ENCODE measurements at places on chromosomes 3 and 15.

GRCh38 chr15:61393949-61394348 lies 164.8 kb upstream of the RORA start:
- no peak for DNase-seq

DNA sequence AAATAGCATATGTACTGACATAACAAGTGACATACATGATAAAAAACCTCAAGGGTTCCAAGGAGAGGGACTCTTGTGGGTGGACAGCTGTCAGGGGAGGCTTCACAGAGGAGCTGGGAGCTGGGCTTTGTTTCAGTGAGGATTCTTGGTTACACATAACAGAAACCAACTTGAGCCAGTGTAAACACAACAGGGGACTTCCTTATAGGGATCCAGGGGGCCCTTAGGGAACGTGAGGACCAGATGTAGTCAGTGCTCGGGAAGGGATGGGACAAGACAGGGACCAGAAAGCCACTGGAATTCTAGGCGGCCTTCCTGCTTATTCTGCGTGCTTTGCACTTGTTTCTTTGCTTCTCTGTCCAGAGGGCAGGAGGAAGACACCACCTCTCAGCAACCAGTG lies 34.9 kb downstream of the SNAPC5 start:
- no peak for DNase-seq

- no peak for DNase-seq
Observed at GRCh38 chr3:11566916-11567315, 76.8 kb downstream of the VGLL4 start.

GRCh38 chr3:18301781-18302180 lies 123.4 kb downstream of the SATB1 start:
- DNase-seq: no peak

DNA sequence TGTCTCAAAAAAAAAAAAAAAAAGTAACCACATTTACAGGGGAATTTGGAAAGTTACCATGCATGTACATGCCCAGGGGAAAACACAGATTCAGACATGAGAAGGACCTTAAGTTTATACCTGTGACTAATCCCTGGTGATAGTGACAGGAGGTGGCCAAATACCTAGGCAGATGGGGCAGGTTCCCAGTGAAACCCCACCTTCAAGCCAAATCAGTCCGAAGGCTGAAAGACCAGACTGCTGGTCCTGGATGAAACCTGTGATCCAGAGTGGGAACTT lies 15.8 kb downstream of the SPCS1 start:
- DNase-seq: no peak

DNA sequence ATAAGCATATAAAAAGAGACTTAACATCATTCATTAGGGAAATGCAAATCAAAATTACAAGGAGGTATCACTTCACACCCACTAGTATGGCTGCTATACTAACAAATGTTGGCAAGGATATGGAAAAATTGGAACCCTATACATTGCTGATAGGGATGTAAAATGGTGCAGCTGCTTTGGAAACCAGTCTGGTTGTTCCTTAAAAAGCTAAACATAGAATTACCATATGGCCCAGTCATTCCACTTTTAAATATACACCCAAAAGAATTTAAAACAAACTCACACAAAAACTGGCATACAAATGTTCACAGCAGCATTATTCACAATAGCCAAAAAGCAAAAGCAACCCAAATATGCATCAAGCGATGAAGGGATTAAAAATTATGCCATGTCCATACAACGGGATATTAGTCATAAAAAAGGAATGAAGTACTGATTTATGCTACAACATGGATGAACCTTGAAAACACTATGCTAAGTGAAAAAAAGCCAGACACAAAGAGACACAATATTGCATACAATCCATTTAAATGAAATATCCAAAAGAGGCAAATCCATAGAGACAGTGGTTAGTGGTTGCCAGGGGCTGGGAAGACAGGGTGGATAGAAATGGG lies 118.3 kb downstream of the OSBPL10 start:
- no peak for DNase-seq

DNA sequence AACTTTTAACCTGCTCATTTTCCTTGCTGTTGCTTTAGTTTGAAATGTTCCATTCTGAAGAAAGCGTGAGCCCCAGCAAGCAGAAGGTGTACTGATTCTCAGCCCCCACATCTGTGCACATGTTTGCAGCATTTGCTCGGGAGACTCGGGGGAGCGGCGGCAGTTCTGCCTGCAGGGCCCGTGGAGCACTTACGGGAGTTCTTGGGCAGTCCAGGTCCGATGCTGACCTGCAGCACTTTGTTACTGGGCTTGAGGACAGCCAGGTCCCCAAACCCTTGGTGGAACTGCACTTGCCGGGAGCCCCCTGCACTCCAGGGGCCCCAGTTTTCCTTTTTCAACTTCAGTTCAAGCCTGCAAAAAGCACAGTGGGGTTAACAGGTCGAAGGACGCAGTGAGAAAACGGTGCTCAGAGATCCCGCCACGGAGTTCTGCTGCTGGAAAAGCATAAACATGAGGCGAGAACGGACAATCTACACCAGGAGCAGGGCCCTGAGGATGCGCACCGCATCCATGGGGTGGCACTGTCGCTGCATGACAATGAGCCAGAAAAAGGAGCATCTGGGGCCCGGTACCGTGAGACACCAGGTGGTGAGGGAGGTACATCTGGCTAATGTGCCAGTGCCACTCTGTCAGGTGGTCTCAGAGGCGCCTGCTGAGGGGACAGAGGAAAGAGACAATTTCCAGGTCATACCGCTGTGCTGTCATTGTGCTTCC lies 45.6 kb upstream of the LDHAL6B start:
- peak; percentile 36 for DNase-seq

DNA sequence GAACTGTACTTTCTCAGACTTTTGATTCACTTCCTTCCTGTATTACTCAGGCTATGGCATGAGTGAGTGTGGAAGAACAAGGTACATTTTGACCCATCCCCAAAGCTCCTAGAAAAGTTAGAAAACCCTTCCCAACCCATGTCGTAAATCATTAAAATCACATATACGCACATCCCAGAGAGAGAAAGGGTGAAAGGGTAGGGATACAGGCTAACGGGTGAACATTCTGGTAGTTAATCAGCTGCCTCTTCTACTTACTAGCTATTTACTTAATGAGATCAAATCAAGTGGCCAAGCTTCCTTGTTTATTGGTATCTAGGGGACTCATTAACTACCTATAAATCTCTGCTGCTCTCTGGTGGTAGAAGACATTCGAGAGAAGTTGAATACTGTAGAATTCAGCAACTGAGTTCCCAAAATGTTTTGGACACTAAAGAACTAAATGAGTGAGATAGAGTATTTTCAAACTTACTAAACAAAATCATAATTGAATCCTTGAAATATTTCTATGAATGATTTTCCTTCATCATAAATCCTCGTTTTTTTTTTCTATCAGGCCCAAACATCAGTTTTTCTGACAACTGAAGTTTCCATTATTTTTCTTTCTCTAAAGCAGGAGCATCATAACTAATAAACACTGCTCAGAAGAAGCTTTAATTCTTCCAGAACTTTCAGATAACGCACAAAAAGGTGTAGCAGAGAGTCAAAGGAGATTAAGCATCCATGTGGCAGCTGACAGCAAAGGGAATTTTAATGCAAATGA lies 124.2 kb downstream of the IMPG2 start:
- DNase-seq: peak; percentile 16

- DNase-seq: no peak
Observed at GRCh38 chr3:124553178-124553577, 177.1 kb upstream of the UMPS start.

DNA sequence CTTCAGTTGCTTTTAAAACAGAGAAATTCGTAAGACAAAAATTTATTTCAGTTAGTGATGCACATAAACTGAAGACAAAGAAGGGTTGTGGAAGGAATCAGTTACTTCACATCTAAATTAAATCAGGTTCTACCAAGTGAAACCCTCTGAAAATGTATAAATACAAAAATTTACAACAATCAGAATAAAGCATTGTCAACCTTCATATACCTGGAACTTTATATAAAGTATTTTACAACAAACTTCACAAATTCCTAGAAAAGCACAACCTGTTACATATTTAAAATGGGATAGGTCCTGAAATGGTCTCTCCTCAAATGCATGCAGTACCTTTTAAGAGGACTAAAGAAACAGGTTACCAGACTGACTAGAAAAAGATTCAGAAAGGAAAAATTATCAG lies 26.9 kb downstream of the ATOSA start:
- no peak for DNase-seq

GRCh38 chr3:168085491-168086119 lies 10.1 kb downstream of the GOLIM4 start:
- peak; percentile 36 for DNase-seq

DNA sequence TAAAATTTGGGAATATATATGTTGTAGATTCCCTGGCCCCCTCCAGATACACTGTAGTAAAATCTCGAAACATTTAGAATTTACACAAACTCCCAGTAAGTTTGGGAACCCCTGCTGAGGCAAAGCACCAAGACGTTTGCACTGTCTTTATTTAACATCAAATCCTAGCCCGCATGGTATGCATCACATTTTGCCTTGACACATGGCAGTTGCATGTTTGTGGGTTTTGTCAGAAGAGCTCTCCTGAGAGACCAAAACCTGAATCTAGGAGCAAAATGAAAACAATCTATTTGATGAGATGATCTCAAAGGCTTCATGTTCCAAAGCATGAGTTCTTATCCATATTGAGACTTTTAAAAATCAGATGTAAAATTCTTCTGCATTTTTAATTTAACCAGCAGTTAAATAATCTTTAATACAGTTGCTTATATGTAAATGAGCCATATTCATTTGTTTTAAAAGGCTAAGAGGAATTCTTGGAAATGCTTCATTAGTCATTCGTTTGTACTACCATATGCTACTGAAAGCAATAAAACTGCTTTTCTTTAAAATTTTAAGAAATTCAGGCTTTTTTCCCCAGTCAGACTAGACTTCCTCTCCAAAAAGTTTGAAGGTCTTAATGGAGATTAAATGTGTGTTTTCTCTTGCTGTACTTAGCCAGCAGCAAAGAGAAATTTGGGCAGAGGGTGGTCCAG lies 105.2 kb upstream of the BOC start:
- DNase-seq: no peak

GRCh38 chr3:47583320-47584075 lies 4.8 kb upstream of the CSPG5 start:
- no peak for DNase-seq

DNA sequence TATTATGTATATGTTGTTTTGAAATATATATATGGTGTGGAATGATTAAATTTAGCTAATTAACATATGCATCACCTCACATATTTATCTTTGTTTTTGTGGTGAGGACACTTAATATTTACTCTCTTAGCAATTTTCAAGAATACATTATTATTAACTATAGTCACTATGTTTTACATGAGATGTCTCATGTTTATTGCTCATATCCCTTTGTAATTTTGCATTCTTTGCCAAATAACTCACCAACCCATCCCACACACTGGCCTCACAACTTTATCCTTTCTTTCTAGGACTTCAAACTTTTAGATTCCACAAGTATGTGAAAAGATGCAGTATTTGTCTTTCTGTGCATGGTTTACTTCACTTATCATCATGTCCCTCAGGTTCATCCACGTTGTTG lies 950.2 kb upstream of the CADM2 start:
- no peak for DNase-seq

- no peak for DNase-seq
Observed at GRCh38 chr3:114323546-114324254, 29.9 kb downstream of the TIGIT start.

- DNase-seq: no peak
Observed at GRCh38 chr15:78045189-78045588, 32.3 kb downstream of the TBC1D2B start.

- no peak for DNase-seq
Observed at GRCh38 chr15:62164014-62164395, 1.1 kb downstream of the C2CD4B start.

DNA sequence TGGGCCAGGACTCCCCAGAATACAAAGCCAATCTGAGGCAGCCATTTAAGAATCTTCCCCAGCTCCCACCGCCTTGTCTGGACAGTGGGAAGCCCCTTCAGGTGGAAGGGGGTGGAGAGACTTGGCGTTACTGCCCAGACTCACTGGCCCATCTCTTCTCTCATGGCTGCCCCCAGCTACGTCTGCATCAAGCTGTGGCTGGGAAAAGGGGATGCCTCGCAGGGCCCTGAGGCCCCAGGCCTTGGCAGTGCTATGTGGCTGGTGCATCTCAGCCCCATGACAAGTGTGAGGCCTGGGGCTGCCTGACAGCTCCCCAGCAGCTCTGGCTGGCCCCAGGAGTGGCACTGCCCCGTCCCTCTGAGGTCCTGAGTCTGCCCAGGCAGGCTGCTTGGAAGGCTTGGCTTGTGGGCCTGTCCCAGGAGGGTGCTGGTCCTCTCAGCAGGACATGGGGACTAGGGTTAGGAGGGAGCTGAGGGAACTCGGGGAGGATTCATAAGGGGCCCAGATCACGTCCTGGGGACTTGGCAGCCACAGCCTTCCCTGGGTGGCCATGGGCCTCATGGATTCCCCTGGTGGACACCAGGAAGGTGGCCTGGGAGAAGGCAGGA lies 20.2 kb upstream of the SLC41A3 start:
- DNase-seq: no peak

DNA sequence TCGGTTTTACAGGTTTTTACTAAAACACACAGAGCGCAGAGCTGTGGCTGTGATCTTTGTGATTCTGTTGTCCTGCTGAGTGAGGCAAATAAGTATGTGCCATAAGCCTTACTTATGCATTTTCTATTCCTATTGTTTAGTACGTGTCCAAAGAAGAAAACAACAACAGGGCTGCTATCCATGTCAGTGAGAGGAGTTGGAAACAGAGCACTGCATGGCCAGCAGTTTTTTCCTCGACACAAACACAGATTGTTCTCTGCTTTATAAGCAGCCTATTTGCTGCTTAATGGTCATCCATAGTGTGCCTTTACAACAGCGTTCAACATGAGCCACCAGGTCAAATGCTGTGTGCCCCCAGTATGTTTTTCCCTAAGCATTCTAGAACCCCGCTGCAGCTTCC lies 79.8 kb downstream of the SHQ1 start:
- no peak for DNase-seq

DNA sequence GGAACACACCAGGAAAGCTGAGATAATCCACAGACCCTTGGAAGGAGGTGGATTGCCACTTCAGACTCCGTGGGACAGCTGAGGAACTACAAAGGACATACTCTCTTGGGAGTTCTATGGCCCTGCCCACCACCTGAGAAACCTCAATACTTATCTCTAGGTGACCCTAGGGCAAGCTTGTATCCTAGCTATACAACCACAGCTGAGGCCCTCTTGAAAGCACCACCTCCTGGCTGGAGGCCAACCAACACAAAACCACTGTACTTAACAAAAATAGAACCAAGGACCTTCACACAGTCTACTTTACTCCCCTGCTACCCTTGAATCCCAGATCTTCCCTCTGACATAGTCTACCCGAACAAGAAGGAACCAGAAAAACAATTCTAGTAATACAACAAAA lies 60.7 kb upstream of the TRIM42 start:
- DNase-seq: no peak

DNA sequence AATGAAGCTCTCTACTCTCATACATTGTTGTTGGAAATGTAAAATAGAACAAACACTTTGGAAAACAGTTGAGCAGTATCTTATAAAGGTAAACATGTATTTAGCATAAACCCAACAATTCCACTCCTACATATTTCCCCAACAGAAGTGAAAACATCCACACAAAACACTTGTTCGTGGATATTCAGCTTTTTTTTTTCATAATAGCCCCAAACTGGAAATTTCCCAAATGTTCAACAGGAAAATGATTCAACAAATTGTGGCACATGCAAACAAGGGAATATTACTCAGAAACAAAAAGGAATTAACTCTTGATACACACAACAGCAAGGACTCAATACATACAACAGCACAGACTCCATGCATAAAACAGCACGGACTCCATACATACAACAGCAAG lies 28.5 kb downstream of the RFTN1 start:
- DNase-seq: no peak

GRCh38 chr3:177478170-177478867 lies 281.0 kb upstream of the TBL1XR1 start:
- no peak for DNase-seq

Data from activated CD4-positive, alpha-beta T cell treated with anti-CD3 and anti-CD28 coated beads, Interleukin-10, Interleukin-2, amounts not matched to agents 100 ng/mL and 50 ng/mL, durations not matched to agents 16 hours and 8 hours (primary cell).